ENCODE measurements at places on chromosomes 1 and 21.

GRCh38 chr1:216476341-216476740 lies 53.1 kb upstream of the USH2A start:
- no peak for DNase-seq

- no peak for DNase-seq
Measured at GRCh38 chr1:69377507-69377906, 190.2 kb upstream of the LRRC7 start.

DNA sequence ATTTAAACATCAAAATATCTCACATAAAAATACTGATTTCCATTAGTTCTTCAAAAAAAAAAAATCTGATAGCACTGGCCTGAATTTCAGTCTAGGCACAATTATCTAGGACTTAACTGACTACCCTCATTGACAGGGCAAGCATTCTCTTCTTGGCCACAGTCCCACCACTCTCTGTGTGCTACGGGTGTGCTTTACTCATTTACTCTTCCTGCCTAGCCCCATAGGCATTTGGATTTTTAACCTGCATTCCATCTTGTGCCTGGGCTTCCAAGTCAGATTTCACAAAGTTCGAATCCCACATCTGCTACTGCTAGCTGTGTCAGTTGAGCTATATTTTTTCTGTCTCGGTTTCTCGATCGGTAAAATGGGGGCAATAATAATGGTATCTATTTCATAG lies 38.0 kb downstream of the PTPN14 start:
- no peak for DNase-seq

DNA sequence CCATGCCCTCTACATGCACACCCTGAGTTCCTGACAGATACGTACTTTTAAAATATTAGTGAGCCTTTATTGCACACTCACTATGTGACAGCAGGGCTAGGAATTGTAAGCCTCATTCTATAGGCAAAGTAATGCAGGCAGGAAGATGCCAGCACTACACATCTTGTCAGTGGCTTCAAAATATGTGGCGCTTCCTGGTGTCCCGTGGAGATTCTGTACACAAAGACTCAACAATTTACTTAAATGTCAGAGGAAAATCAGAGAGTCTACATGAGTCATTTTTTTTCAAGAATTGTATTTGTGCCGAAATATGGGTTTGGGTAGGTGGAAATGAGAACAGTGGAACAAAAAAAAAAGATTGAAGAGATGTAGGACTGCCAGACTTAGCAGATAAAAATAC lies 27.6 kb downstream of the RNASEL start:
- no peak for DNase-seq

DNA sequence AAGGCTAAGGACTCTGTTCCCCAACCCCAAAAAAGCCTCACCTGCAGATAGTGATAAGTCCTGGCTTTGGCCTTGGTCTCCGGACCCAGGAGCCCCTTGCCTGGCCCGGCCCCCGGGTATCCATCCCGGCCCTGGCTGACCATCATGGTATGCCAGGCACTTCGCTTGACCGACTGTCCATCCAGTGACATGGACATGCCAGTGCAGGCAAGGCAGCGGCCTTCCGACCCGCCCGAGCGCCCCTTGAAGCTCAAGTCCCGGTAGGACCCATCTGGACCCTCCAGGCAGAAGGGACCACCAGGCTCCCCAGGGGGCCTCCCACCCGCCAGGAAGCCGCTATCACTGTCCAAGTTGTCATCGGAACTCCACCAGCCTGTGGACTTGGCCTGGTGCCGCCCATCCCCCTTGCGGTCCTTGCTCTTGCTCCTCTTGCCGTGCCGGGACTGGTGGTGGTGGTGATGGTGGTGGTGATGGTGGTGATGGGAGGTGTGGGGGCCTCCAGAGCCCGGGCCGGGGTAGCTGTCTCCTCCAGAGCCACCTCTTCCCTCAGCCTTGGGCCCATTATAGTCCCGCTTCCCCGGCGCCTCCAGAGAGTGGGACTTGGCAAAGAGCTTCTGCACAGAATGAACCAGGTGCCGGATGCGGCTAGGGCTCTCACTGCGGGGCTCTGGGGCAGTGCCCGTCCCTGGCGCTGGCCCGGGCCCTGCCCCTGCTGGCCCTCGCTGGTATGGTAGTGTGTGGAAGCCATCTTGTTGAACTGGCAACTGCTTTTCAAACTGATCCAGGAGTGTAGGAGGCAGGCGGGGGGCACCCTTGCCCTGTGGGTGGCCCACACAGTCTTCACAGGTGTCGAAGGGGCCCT lies 25.0 kb downstream of the DLGAP3 start:
- DNase-seq, result no peak

DNA sequence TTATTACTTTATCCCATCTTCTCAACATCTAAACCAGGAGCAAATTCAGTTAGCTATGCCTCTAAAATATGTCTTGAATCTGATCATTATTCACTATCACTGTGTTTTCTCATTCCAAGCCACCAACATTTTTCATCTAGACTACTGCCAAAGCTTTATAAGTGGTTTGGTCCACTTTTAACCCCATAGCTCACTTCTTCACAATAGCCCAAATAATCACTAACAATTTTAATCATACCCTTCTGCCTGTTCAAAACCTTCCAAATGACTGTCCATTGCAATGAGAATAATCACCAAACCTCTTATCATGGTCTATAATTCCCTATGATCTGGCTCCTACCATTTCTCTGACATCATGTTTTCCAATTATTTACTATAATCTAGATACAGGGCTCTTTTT lies 149.8 kb upstream of the ZNHIT6 start:
- no peak for DNase-seq

DNA sequence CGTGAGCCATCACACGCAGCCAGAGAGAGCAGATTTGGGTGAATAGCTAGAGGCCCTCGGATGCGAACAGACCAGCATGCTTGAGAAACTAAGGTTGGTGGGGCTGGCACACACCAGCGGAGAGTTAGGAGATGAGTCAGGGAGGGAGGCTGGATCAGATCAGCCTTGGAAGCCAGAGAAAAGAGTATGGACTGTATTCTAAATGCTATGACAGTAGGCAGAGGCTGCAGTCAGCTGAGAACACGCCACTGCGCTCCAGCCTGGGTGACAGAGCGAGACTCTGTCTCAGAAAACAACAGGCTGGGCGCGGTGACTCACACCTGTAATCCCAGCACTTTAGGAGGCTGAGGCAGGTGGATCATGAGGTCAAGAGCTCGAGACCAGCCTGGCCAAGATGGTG lies 4.0 kb upstream of the PLEKHM2 start:
- DNase-seq, result peak; percentile 36

DNA sequence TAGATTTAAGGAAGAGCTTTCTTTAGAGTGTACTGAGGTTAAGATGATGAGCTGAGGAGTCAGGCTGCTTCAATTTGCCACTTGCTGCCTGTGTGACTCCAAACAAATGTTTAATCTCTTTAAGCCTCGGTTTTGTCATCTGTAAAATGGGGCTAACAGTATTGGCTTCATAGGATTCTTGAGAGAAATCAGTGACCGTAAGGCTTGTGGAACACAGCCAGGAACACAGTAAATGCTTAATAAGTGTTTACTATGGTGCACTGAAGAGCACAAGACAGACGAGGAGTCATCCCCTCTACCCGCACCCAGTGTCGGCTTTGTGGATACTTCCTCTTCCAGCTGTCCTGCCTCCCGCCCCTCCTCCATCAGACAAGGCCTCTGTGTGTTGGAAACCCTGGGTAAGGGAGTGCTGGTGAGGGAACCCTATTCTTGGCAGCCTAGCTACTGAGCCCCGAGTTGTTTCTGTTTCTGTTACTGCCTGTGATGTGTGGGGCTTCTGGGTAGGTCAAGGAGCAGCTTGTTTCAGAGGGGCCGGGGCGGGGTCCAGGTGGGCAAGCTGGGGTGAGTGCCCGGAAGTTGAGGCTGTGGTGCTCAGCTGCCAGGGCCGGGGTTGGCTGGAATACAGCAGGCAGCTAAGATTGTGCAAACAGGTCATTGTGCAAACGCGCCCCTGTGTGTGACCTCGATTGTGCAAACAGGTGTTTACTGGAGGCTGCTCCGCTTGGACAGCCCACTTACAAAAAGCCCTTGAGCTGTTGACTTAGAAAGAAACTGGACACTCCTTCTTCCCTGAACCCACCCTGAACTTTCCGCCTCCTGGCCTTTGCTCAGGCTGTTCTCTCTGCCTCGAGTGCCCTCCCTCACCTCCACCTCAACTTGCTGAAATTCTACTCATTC lies 4.0 kb upstream of the CSF3R start:
- DNase-seq, result no peak

- peak; percentile 64 for DNase-seq
Measured at GRCh38 chr1:8047686-8048445, 21.8 kb upstream of the ERRFI1 start.

All from HTR-8/SVneo (cell line).